AG04450 (cell line): ENCODE measurements at places on chromosomes 3 and 15.
A peak's percentile ranks its signal among the peaks of the same experiment; 100 is the strongest.

GRCh38 chr3:186472456-186473008 is 71.6 kb downstream of the CRYGS start:
- DNase-seq = no peak

GRCh38 chr3:64216274-64217147 is 8.8 kb downstream of the PRICKLE2 start:
- no peak for DNase-seq

GRCh38 chr3:123520656-123521055 is 64.2 kb downstream of the HACD2 start:
- no peak for DNase-seq

DNA sequence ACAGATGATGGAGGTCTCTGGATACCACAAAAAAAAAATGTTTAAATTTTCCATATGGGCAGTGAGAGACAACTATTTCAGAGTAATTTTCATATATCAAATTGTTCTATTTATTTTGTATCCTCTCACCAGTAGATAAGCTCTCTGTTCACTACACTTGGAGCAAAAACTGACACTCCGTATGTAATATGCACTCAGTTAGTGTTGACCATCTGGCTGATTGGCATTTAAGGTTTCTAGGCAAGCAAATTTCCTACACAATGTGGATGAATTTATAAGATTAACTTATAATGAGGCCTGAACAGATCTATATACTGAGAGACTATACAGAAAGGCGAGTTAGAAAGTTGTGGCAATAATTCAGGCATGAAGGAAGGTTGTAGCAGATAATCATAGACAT is 836.5 kb upstream of the SEMA6D start:
- no peak for DNase-seq

DNA sequence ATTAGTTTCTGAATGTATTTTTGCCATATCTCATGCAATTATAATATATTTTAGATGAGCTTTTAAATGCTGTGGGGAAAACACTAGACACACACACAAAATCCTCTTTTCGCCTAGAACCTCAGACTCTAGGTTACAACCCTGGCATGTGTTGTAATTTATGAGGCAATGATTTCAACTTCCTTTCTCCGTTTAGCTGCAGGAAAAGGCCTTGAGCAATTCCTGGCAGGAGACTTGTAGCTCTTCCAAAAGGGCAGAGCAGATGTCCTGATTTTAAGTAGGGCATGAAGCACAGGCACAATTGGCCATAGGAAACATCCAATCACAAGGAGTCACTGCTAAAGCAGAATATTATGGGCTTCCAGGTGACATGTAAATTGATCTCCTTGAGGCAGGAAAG is 82.0 kb downstream of the GPR156 start:
- peak; percentile 39 for DNase-seq

- DNase-seq = no peak
Measured at GRCh38 chr3:36650271-36650671, 114.1 kb downstream of the DCLK3 start.

DNA sequence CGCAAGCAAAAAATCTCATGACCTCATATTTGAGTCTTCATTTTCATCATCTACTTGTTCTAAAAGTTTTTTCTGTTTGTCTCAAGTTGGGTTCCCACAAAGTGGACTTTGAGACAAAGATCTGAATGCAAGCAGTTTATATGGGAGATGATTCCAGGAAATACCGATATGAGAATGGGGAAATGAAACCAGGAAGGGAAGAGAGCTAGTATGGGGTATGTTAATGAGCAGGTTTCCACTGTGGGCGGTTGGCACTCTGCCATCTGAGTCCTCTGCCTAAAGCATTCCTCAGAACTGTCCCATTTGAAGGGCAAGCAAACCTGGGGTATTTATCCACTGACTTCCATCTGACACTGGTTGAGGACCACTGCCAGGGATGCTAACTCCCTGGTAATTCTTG is 8.8 kb downstream of the ADPRH start:
- no peak for DNase-seq

DNA sequence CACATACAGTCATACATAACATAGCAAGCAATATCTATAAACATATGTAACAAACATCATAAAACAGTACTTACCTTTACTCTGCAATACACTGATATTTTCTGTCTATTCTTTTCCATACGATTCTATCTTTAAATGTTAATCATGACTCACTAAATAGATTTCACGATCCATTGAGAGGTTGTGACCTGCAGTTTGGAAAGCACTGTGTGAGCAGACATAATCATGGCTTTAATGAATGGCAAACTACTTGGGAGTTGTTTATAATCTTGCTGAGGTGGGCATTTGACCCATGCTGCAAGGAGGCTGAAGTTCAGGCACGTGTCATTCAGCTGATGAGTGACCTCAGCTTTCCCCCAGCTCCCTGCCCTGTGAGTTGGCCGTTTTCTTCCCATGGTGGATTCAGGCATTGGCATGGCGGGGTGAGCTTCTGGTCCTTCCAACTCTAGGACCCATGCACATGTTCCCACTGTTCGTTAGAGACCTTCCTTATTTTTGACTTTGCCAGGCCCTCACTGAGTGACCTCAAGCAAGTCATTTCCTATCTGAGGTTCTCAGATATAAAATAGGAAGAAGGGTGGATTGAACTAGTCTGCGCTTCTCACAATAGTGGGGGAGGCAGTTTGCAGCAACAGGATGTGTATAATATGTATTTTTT is 41.7 kb downstream of the PAQR5 start:
- no peak for DNase-seq
